ENCODE measurements at places on chromosomes 11 and 22.

DNA sequence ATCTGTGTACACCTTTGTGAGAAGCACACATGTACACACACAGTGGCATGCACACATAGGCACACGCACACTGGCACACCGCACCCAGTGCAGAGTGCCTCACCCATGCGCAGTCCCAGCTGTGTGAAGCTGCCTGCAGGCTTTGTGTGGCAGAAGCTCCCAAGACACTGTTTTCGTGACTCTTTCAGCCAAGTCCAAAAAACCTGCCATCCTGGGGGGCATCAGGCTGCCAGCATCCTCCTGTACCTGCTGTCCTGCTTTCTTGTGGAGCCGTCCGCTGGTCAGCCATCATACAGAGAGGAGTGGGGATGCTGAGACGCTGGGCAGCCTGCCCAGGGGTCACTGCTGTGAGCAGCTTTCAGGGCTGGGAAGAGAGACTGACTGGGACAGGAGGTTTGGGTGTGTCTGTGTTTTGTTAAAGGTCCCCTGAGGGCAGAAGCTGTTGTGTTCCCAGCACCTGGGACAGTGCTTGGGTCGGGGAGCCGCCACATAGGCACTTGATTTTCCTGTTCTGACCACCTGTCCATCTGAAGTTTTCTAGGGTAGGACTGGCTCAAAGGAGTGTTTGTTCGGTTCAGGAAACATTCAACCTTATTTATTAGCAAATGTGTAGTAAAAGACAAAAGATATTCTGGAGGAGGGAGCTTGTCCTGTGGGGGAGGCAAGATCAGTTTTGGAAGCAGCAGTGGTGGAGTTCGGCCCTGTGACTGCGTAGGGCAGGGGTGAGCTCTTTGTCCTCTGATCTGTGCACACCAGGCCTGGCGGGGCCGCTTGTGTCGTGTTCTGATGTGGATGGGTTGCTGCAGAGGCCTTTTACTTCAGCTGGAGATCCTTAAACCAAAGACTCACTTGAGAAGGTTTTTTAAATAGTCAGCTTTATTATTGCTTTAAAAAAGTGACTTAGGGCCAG lies 29.7 kb downstream of the AP2A2 start:
- H3K36me3 ChIP-seq, result no peaks in the 10 kb centered on the region
- no peaks in the 10 kb centered on the region for H3K27me3 ChIP-seq
- H3K4me3 ChIP-seq, result no peak overlapping the region
- no peaks in the 10 kb centered on the region for H3K4me1 ChIP-seq

- DNase-seq, result peak; percentile 51
- H3K27me3 ChIP-seq, result no peaks in the 10 kb centered on the region
- H3K27ac ChIP-seq, result peak overlapping the region; percentile 56
- H3K4me1 ChIP-seq, result peaks cover 16% of the 10 kb centered on the region
- H3K4me3 ChIP-seq, result peak overlapping the region; percentile 69
- no peaks in the 10 kb centered on the region for H3K36me3 ChIP-seq
Observed at GRCh38 chr11:57763568-57763967, 2.0 kb downstream of the CTNND1 start.

DNA sequence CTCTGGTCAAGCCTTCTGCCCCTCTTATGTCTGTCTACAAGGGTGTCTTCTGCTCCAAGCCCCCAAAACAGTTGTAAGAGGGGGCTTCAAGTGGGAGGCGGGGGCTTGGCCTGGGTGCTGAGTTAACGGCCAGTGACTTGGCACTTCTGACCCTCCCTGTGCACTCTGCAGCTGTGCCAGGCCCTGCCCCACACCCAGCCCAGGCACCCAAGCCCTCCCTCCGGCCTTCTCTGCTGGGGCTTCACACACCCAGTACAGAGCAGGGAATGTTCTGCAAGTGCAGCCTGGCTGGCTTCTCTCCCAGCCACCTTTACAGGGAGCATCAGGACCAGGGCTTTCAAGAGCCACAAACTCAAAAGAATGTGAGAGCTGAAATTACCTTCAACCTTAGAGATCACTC lies 3.8 kb downstream of the TMEM121B start:
- H3K4me1 ChIP-seq, result no peaks in the 10 kb centered on the region
- H3K36me3 ChIP-seq, result no peaks in the 10 kb centered on the region
- H3K4me3 ChIP-seq, result no peak overlapping the region
- no peak for DNase-seq

GRCh38 chr11:62129590-62130282 lies 5.9 kb downstream of the INCENP start:
- no peak for DNase-seq
- no peaks in the 10 kb centered on the region for H3K36me3 ChIP-seq
- no peak overlapping the region for H3K4me3 ChIP-seq
- H3K4me1 ChIP-seq, result peaks cover 6% of the 10 kb centered on the region
- H3K27me3 ChIP-seq, result no peaks in the 10 kb centered on the region

GRCh38 chr11:124756753-124757227 lies 4.7 kb upstream of the VSIG2 start:
- H3K27ac ChIP-seq, result no peak overlapping the region

DNA sequence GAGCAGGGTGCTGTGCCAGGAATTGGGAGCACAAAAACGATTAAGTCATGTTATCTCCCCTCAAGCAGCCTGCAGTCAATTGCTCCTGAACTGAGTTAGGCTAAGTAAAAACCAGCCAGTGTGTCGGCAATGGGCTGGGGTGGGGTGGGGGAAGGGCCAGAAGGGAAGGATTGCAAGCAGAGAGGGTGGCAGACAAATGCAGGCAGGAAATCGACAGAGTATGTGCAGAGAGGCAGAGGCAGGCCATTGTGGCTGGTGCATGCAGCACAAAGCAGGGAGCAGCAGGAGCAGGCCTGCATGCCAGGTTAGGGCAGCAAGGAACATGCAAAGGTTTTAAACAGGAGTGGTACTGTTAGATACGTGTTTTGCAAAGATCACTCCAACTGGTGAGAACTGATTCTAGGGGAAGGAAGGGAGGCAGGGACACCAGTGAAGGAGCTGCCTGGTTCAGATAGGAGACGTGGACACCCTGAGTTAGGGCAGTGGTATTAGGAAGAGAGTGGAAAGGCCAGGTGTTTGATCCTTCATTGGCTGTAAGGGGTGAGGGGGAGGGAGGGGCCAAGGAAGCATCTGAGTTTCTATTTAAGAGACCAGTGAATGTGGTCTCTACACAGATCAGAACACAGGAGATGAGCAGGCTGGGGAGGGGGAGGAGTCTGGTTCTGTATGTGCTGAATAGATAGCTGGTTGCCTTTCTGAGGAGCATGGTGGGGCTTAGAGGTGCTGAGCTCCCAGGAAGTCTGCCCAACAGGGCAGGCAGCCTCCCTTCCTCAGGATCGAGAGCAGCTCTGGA lies 70.8 kb upstream of the PHOX2A start:
- H3K4me1 ChIP-seq, result peaks cover 5% of the 10 kb centered on the region
- no peak for DNase-seq
- no peaks in the 10 kb centered on the region for H3K27me3 ChIP-seq
- H3K4me3 ChIP-seq, result no peak overlapping the region

Measured in lung (tissue), 17 donors.